AG09319 (cell line): ENCODE measurements at places on chromosomes 6 and 20.

DNA sequence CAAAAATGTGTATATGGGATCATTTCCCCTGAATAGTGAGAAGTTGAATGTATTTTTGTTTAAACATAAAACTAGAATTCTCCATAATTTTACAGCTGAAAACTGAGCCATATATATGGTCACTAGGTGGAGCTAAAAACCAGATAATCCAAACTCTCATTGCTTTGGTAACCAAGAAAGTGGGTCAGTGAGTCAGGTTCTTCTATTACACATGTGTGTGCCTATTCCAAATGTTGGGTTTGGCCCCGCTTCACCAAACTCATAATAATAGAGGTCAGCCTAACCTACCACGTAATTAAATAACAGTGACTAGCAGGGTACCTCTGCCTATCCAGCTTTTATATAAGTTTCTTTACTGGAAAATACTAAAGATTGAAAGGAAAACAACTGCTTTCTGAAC is 19.3 kb upstream of the RNGTT start:
- peak; percentile 65 for DNase-seq

GRCh38 chr6:43831191-43831590 is 61.2 kb downstream of the VEGFA start:
- no peak for DNase-seq

DNA sequence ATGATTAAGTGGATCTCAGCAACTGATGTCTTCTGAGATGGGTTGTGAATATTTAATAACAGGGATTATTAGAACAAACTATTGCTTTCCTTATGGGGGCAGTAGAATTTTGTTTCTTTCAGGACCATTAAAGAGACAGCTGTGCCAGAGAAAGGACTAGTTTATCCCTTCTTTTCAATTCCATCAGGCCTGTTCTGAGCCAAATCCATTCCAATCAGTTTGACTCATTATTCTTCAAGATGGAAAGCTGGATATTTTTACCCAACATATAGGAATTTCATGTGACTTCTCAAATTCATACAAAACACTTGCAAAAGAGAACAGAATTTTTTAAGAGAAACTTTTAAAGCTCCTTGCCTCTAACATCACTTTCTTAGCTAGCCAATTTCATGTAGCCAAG is 722.0 kb upstream of the FLRT3 start:
- DNase-seq: no peak

- DNase-seq: no peak
Observed at GRCh38 chr6:39040080-39040673, 8.4 kb upstream of the GLP1R start.

- no peak for DNase-seq
Observed at GRCh38 chr20:38729767-38730166, 5.5 kb downstream of the SLC32A1 start.

GRCh38 chr20:1305712-1306111 is 23.2 kb downstream of the SDCBP2 start:
- no peak for DNase-seq

GRCh38 chr6:166905505-166906134 is 50.7 kb downstream of the RNASET2 start:
- DNase-seq: no peak

GRCh38 chr6:71072508-71072907 is 115.6 kb upstream of the B3GAT2 start:
- no peak for DNase-seq

- DNase-seq: no peak
Observed at GRCh38 chr20:8788831-8789230, 280.1 kb upstream of the PLCB4 start.

- no peak for DNase-seq
Observed at GRCh38 chr6:21891080-21891479, 297.5 kb downstream of the SOX4 start.

DNA sequence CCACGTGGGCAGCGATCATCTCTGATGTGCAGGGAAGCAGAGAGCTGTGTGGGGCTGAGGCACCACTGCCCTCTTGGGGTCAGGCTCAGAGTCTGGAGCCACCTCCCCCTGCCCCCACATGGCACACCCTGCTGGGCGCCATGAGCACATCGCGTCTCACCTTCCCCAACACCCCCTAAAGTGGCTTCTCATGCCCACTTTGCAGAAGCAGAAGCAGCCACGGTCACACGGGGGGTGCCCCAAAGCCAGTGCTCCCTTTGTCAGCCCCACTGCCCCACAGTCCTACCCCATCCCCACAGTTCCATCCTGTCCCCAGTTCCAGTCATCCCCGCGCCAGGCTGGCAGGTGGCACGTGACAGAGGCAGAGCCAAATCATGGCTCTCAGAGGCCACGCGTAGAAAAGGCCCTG is 19.5 kb downstream of the SDCBP2 start:
- DNase-seq: no peak

GRCh38 chr20:43727980-43728590 is 1.3 kb upstream of the GTSF1L start:
- DNase-seq: no peak

GRCh38 chr6:134714679-134715078 is 235.2 kb downstream of the ALDH8A1 start:
- DNase-seq: no peak

DNA sequence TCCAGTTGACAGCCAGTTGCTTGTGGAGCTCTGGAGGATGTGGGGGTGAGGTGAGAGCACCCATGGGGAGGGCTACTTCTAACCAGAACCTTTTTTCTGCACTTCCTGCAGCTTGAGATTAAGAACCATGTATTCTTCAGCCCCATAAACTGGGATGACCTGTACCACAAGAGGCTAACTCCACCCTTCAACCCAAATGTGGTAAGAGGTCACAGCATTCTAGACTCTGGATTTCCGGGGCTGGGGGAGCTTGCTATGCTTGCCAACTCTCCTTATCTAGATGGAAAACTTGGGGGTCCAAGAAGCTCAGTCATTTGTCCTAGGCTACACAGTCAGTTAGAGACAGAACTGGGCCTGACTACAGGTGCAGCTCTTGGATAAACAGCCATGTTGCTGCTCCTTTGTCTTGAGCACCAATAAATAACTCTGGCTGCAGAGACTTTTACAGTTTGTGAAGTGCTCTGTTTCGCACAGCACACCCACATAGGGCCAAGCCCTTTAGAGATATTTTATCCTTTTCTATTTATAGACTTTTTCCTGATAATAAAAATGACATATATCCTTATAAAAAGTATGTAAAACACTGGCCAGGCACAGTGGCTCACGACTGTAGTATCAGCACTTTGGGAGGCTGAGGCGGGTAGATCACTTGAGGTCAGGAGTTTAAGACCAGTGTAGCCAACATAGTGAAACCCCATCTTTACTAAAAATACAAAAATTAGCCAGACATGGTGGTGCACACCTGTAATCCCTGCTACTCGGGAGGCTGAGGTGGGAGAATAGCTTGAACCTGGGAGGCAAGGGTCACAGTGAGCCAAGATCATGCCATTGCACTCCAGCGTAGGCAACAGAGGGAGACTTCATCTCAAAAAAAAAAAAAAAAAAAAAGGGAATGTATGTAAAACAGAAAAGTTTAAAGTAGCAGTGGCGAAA is 10.6 kb upstream of the IFT52 start:
- no peak for DNase-seq
